SK-MEL-5 (cell line): ENCODE measurements at places on chromosomes 13 and 19. TPM values are rescaled to one million over a fixed set of nuclear protein-coding genes. Genes with fewer than 3 reads are reported as not detected.

The SLC6A16 gene
- 0.05 TPM in 1 of 2 replicates, not detected in the other for total RNA-seq

DNA sequence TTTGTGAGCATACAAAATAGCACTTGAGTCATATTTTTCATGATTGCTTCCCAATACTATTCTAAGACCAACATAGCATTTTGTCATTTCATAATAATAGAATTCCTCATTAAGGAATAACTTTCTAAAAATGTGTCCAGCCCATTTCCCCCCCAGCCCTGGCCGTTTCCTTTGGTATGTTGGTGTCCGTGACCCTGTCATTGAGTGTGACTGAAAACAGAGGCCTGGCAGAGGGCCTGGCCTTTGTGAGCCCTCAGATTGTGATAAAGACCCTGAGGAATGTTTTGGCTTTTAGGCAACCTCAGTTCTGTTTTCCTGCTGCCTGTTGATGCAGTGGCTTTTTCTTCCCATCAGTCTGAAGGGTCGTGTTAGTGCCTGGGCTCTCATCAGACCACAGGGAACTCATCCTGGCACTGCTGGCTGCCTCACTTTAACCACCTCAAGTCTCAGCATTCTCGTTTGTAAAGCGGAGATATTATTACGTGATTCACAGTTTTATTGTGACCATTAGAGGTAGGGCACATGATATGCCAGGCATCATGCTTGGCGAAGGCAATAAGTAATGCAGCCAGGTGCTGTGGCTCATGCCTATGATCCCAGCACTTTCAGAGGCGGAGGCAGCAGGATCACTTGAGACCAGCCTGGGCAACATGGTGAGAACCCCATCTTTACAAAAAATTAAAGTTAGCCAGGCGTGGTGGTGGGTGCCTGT is 13.8 kb downstream of the SPINT2 start:
- no peak for DNase-seq

GRCh38 chr19:15396436-15396835 is 16.8 kb upstream of the AKAP8 start:
- no peak for DNase-seq

DNA sequence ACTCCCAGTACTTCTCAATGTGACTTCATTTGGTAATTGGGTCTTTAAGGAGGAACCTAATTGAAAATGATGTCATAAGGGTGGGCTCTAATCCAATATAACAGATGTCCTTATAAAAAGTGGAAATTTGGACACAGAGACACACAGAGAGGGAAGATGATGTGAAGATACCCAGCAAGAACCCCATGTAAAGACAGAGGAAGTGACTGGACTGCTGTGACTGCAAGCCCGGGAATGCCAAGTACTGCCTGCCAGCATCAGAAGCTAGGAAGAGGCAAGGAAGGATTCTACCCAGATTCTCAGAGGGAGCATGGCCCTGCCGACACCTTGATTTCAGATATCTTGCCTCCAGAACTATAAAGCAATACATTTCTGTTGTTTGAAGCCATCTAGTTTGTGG is 239.3 kb downstream of the KCTD12 start:
- DNase-seq: no peak

The ZNF223 gene
- 3.7 and 3.9 TPM in 2 replicates for total RNA-seq

The PIK3R2 gene
- total RNA-seq: 7.2 and 8.9 TPM in 2 replicates

- no peak for DNase-seq
Measured at GRCh38 chr13:42322806-42323205, 50.9 kb downstream of the AKAP11 start.

DNA sequence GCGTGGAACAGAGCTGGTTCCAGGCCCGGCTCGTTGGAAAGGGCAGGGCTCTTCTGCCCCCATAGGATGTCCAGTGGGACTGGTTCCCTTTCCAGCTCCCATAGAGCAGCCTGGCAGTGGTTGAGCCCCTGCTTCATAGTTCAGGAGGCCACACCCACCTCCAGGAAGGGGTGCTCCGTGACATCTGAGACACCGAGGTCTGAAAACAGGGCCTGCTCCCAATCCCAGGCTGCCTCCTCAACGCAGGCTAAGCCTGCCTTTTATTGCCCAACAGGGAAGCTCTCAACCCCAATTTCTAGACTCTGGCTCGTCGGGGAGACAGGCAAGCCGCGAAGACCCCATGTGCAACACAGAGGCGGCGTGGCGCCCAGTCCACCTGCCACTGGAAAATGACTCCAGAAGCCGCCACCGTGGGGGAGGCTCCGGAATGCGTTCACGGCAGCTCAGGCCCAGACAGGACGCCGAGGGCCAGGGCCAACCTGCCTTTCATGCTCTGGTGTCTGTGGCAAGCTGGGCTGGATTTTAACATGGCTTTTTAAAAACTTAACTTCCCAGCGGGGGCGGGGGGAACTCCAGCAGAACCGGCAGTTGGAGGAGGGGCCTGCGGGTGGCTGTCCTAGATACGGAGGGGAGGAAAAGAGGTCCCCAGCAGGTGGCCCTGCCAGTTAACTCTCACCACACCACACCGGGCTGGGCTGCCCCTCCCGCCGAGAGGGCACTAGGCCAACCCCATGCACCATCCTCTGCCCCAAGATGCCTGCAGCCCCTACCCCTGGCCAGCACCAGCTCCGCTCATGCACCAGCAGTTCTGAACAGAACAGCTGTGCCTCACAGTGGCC is 17.9 kb upstream of the TINCR start:
- DNase-seq: no peak

GRCh38 chr13:32142956-32143375 is 111.4 kb downstream of the FRY start:
- DNase-seq: no peak

GRCh38 chr19:10617409-10618121 is 7.8 kb upstream of the SLC44A2 start:
- no peak for DNase-seq

- DNase-seq: peak; percentile 9
Measured at GRCh38 chr19:2536461-2536860, 60.5 kb downstream of the GADD45B start.

DNA sequence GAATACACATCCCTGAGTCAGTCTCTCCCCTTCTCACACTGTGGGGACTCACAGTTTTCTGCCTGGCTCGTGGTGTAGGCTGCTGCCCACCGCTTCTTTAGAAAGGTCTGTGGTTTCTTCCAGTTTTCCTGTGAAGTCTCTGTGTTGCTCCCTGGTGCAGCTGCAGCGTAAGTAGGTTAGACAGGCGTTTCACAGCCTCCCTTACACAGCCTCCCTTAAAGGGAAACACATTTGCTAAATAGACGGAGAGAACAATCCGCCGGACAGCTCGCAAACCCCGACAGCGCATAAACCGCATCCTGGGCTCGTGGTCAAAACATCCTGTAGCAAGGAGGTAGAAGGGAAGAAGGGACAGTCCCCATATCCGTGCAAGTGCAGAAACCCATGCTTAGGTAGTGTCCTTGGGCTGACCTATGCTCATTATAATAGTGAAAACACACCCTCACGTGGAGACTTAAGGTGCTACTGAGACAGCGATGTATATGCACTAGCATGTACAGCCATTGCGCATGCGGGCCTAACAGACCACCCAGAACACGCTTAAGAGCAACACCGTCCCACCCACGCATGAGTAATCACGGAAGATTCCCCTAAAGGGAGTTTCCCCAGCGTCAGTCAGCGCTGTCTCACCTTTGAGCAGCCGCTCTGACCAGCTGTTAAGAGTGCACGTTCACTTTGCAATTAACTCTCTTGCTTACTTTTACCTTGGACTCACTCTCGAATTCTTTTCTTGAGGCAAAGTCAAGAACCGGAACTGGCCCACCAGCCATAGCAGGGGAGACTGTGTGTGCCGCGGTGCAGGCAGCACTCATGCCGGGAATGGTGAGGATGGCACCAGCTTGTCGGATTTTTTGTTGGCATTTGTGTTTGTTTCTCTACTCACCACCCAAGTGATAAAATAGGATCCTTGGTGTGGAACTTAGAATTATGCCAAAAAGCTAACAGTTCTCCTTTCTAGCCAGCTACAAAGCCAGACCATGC is 16.6 kb downstream of the SIGLEC8 start:
- DNase-seq: no peak

The CBARP gene
- total RNA-seq: 2.3 and 3.7 TPM in 2 replicates

GRCh38 chr13:97141097-97141496 is 81.0 kb upstream of the MBNL2 start:
- peak; percentile 45 for DNase-seq

The NRTN gene
- total RNA-seq: 2.7 and 4.8 TPM in 2 replicates

- DNase-seq: no peak
Measured at GRCh38 chr19:11769995-11770394, 3.2 kb downstream of the ZNF441 start.

DNA sequence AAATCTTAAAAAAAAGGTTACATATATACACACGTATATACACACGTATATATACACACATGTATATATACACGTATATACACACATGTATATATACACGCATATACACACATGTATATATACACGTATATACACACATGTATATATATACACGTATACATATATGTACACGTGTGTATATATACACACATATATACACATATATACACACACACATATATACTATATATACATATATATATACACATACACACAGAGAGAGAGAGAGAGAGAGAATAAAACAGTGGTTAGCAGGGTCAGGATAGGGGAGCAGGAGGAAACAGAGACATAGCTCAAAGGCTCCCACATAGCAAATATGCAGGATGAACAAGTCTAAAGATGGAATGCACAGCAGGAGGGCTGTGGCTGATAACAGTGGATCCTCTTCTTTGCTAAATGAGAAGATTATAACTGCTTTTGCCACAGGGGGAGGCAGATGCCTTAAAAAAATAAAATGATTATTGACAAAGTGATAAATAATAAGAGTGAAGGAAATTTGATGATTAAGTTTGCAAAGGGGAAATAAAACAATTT is 714.5 kb downstream of the UQCRFS1 start:
- peak; percentile 25 for DNase-seq

DNA sequence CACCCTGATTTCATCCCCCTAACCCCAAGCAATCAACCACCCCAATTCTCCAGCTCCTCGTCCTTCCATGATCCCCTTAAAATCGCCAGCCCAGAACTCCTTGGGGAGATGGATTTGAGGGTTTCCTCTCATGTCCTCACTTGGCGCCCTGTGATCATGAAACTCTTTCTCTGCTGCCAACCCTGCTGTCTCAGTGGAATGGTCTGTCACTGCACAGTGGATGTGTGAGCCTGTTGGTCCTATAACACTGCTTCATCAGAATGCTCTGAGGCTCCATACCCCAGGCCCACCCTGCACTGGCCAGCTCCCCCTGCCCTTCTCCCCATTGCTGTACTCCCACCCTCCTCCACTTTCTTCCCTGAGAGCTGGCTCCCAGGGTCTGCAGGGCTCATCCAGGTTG is 12.6 kb upstream of the ZNF792 start:
- DNase-seq: no peak

DNA sequence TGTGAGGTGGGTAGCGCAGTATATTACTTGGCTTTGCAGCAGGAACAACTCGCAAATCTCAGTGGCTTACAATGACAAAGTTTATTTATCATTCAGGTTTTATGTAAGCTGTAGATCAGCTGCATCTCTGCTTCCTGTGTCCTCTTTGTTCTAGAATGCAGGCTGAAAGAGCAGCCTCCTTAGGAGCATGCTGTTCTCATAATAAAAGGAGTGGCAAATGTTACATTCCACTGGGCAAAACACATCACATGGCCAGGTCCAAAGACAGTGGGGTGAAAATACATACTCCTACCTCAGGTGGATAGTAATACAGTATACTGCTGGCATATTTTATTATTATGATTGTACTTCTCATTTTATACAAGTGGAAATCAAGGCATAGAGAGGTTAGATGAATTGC is 1.2 kb upstream of the CSNK1A1L start:
- DNase-seq: no peak

DNA sequence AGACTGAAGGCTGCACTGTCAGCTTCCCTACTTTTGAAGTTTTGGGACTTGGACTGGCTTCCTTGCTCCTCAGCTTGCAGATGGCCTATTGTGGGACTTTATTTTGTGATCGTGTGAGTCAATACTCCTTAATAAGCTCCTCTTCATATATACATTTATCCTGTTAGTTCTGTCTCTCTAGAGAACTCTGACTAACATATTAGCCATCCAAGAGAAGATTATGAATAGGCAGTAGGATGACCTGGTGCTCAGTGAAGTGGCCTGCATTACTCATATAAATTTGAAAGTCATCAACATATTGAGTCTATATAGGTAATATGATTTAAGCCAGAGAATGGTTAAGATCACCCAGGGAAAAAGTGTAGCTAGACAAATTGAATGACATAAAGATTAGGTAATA is 136.3 kb upstream of the UFM1 start:
- DNase-seq: no peak

The SYNGR4 gene
- total RNA-seq: not detected in 2 replicates

- no peak for DNase-seq
Measured at GRCh38 chr13:51913421-51914136, 51.8 kb downstream of the CCDC70 start.

DNA sequence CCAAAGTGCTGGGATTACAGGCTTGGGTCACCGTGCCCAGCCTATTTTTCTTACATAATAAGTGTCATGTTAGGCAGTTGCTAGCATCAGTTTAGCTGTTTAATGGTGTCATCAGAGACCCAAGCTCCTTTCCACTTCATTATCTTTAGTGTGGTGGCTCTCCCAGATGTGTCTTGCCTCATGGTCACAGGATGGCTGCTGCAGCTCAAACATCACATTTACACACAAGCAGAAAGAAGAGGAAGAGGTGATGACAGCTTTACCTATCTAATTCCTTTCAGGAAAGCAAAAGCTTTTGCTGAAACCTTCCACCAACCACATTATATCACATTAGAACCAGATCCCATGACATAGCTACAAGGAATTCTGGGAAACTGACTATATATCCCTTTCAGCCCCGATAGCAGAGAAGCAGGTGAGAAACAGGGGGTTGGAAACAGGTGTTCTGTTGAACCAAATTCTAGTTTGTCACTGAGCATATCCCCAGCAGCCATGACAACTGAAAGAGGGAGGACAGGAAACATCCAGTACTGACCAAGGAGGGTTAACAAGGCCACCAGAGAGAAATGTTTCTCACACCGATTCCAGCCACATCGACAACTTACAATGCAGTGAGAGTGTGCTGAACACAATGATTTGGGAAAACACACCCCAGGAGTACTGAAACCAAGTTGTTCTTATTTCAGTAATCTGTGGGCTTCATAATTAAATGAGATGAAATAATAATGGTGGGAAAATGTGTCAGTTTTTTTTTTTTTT is 617.0 kb downstream of the UQCRFS1 start:
- no peak for DNase-seq

The ZNF415 gene
- 0.21 TPM in 1 of 2 replicates, not detected in the other for total RNA-seq

GRCh38 chr19:42498169-42498757 is 30.0 kb downstream of the CEACAM1 start:
- no peak for DNase-seq

GRCh38 chr19:45444318-45445041 is 20.8 kb upstream of the ERCC1 start:
- DNase-seq: peak; percentile 73

GRCh38 chr19:7562646-7563393 is 27.3 kb downstream of the PNPLA6 start:
- DNase-seq: no peak

- peak; percentile 76 for DNase-seq
Measured at GRCh38 chr13:79541426-79542049, 60.6 kb downstream of the NDFIP2 start.

- no peak for DNase-seq
Measured at GRCh38 chr13:79621449-79621848, 140.5 kb downstream of the NDFIP2 start.

- no peak for DNase-seq
Measured at GRCh38 chr19:31903979-31904378, 441.4 kb upstream of the ZNF507 start.

The ZMYM5 gene
- 18.3 and 23.0 TPM in 2 replicates for total RNA-seq

- DNase-seq: no peak
Measured at GRCh38 chr19:47891622-47891922, 5.5 kb upstream of the SULT2A1 start.
